ENCODE measurements at places on chromosomes 3 and 15.

DNA sequence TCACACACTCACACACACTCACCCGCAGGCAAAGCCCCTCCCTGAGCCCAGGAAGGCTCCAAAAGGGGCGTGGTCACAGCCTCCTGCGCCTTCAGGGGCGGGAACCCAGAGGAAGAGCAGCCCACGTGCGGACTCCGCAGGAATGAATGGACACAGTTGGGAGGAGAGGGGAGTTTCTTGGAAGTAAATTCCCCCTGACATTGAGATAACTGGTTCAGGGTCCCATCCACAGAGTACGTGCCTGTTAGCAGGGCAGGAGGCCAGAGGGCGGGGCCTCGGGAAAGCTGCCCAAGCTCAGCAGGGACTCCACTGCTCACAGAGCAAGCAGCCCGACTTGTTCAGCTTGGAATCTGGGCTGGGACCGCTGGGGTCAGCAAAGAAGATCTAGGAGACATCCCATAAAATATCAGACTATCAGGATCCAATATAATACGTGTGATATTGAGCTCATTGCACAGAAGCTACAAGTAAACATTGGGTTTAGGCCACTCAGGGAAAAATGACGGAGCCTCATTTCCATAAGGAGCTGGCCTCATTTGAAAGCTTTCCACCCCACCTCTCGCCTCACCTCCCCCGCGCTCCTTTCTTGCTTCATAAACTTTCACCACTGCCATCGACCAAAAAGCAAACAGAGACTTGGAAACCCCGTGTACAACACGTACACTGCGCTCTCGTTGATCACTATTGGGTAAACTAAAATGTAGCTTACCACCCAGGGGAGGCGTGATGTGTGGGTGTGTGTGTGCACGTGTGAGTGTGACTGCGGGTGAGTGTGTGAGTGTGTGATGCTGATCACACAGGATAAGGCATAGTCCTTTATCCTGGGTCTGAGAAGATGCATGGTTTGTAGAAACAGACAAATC, 36.0 kb downstream of the TM2D3 start:
- no peak for DNase-seq

DNA sequence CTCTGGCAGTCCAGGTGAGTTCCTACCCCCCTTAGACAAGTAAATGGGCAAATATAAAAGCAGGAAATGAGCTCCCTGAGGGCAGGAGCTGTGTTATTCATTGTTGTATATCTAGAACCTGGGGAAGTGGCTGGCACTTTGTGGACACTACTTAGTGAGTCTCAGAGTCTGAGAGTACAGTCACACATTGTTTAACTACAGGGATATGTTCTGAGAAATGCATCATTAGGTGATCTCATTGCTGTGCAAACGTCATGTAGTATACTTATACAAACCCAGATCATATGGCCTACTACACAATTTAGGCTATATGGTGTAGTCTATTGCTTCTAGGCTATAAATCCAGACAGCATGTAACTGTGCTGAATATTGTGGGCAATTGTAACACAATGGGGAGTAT, 52.4 kb downstream of the DRD3 start:
- DNase-seq, result no peak

DNA sequence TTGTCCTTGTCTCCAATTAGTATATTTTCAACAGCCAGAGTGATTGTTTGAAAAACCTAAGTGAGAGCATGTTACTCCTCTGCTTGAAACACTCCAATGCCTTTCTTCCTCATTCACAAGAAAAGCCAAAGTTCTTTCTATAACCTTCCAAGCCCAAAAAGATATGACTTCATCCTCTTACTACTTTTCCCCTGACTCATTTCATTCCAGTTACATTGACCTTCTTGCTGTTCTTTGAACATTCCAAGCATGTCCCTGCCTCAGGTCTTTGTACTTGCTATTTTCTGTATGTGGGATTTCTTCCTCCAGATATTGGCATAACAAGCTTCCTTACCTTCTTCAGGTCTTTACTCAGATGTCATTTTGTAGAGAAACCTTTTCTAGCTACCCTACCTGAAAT, 28.3 kb downstream of the EHHADH start:
- DNase-seq, result no peak

DNA sequence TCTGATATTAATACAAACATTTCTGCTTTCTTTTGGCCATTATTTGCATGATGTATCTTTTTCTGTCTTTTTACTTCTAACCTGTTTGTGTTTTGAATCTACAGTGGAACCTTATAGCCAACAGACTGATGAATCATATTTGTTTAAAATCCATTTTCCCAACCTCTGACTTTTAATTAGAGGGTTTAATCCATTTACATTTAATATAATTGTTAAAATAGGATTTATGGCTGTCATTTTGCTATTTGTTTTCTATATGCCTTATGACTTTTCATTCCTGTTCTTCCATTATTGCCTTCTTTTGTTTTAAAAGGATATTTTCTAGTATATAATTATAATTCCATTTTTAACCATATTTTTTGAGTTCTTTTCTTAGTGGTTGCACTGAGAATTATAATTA, 286.1 kb downstream of the ZNF621 start:
- no peak for DNase-seq

DNA sequence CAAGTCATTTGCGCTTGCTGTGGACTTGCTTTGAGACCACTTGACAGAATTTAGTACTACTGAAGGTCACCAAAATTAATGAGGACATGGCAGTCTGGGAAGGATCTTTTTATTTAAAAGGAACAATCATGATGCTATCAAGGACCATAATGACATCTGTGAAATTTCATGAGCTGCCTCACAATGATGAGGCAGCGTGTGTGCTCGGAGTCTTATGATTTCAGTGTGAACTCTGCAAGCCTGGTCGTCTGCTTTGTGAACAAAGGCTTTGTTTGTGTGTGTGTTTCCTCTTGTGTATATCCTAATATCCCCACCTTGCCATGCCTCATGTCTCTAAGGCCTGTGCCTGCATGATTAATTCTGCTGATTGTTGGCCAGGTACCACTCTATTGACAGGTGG, 46.7 kb downstream of the RAD54L2 start:
- no peak for DNase-seq

GRCh38 chr3:189630767-189631372, 319 bp upstream of the TP63 start:
- no peak for DNase-seq

GRCh38 chr3:121018917-121019321, 110.9 kb downstream of the STXBP5L start:
- no peak for DNase-seq

- DNase-seq, result no peak
Observed at GRCh38 chr15:93045191-93045785, 43.7 kb downstream of the RGMA start.

GRCh38 chr3:188046561-188047211, 107.3 kb upstream of the LPP start:
- no peak for DNase-seq

DNA sequence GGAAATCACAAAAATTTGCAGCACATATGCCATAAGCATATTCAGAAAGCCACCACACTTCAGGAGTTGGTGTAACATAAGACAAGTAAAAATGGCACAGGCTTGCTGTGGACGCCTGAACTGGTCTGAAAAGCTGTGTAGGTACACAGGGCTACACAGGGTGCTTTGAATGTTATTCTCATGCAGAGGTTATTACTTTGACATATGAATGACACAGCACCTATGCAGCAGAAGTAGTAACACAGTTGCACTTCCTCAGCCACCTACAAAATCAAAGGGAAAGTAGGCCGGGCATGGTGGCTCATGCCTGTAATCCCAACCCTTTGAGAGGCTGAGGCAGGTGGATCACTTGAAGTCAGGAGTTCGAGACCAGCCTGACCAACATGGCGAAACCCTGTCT, 54.5 kb downstream of the OSBPL10 start:
- DNase-seq, result no peak

GRCh38 chr3:169122416-169122815, 541.1 kb downstream of the MECOM start:
- DNase-seq, result no peak

DNA sequence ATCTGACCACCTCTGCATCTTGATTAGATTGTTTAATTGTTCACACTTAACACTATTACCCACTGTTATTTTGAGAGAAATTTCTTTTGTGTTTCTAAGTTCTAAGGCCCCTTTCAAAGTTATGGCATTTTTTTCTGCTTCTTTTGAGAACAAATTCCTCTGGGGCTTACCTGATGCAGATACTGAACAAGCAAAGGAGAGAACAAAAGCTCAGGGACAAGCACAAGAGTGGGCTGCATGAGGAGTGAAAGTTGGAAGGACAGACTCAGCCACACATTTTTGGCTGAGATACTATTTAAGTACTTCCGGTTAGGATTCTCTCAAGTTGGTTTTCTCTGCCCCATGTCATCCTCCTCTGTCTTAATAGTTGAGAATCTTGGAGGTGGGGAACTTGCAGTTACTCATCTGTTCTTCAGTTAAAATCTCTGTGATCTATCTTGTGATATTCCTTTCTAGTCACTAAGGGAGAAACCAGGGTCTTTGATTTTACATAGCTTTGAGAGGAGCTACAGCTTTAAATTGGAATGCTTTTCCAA, 54.7 kb downstream of the CMTM6 start:
- DNase-seq, result no peak

DNA sequence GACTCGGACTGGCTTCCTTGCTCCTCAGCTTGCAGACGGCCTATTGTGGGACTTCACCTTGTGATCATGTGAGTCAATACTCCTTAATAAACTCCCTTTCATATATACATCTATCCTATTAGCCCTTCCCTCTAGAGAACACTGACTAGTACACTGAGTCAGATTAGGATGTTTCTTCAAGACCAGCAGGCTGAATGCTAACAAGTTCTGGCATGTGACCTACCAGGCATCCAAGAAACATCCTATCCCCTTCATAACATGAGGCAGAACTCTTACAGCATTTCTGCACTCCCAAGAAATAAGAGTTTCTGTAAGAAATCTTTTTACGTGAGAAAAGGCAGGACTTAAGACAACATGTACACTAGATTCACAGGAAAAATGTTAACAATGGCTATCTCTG, 9.3 kb downstream of the CFAP92 start:
- DNase-seq, result no peak

- no peak for DNase-seq
Observed at GRCh38 chr3:145422556-145422955, 738.4 kb downstream of the PLOD2 start.

- no peak for DNase-seq
Observed at GRCh38 chr3:98740324-98740723, 22.8 kb upstream of the ST3GAL6 start.

GRCh38 chr3:71710906-71711494, 14.2 kb downstream of the EIF4E3 start:
- no peak for DNase-seq

- DNase-seq, result peak; percentile 74
Observed at GRCh38 chr15:40787344-40787841, 17.6 kb downstream of the C15orf62 start.
